ENCODE measurements at places on chromosomes 7 and 10.

GRCh38 chr7:29878081-29878688, 71.9 kb downstream of the WIPF3 start:
- no peak for DNase-seq

DNA sequence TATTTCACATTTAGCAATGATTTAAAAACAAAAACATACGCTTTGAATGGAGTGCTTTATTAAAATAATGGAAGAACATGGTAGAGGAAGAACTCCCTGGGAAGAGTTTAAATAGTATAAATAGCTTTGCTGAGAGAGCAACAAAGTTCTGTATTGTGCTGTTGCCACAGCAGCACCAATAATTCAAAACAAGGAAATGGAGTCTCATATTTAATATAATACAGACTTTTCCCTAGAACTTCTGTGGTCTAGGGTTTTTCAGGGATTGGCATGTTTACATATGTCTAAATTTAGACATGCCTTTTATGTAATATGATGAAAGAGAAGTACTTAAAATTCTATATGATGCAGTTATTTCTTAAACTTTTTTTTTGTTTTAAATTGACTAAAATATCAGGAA, 217.2 kb upstream of the HDAC9 start:
- DNase-seq, result no peak

- DNase-seq, result no peak
These were observed 105.6 kb upstream of the RET start for GRCh38 chr10:42971251-42971599.

GRCh38 chr10:86434656-86435055, 68.1 kb upstream of the GRID1 start:
- no peak for DNase-seq

DNA sequence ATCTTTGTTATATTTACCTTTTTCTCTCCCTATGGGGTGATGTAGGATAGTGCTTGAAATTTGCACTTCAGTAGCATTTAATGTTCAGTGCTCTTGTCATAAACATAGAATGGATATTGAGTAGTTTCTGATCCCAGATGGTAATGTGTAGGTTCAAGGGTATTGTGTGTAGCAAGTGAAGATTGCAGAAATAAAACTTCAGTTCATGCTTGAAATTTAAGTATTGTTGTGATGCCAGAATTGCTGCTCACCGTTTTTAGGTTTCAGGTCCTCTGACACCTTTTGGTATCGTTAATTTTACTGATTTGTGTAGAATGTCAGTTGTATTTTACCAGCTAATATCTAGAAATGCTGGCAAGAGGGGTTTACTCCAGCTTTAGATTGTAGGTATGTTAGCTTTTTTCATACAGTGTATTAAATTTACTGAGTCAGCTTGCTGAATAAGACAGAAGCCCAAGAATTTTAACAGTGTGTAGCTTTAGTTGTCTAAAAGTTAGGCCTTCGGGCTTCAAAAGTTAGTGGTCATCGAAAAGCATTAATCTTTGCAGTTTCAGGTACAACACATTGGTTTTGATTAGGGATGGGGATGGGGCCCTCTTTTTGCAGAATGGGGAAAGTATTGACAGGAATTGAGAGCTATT, 1.9 kb downstream of the PTEN start:
- no peak for DNase-seq

DNA sequence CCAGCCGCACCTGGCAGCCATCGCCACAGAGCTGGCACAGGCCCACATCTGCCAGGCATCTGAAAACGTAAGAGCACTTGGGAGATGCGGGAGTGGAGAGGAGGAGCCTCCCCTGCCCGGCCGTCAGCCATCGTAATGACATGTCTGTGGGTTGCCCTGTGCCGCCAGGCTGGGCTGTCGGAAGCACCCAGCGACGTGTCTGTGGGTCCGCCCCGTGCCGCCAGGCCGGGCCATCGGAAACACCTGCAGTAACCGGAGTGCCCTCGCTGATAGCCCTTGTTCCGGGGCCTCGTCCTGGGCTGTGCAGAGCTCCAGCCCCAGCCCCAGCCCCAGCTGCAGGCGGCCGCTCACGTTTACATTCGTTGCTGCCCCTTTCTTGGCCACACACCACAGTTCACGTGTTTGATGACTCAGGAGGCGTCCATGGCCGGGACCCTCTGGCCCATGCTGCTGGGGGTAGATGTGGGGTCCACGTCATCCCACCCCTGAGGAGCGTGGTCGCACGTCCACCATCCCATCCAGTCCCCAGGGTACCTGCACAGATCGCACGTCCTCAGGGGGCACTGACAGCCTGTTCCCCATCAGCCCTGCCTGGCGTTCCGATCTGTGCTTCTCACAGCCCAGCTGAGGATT, 30.0 kb upstream of the PRKAR1B start:
- no peak for DNase-seq

DNA sequence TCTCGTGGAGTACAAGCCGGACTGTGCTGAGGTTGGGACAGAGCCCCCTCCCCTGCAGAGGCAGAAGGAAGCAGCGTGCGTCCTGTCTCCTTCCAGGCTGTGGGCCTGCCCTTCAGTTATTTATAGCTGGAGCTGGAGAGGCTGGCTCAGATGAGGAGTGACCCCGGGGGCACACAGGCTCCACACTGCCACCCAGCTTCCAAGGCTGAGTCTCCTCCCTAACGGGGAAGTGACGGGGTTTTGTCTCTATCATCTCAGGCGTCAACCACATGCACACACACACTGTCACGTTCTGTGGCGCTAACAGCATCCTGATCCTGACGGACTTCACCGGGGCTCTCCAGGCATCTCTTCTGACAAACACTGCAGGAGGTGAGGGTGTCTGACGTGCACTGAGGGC, 25.4 kb downstream of the AMZ1 start:
- DNase-seq, result peak; percentile 72

DNA sequence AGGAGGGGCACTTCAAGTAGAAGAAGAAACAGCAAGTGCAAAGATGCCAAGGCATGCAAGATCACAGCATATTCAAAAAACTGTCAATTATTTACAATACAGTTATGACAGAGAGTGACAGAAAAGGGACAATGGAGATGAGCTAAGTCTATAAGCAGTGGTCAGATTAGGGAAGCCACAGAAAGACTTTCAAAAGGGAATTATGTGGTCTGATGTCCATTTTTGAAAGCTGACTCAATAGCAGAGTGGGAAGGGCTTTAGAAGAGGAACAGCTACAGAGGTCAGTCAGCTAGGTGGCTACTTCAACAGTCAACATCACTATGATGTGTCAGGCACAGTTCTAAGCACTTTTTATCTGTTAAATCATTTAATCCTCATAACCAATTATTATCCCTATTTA, 45.2 kb upstream of the SPOCK2 start:
- DNase-seq, result no peak

DNA sequence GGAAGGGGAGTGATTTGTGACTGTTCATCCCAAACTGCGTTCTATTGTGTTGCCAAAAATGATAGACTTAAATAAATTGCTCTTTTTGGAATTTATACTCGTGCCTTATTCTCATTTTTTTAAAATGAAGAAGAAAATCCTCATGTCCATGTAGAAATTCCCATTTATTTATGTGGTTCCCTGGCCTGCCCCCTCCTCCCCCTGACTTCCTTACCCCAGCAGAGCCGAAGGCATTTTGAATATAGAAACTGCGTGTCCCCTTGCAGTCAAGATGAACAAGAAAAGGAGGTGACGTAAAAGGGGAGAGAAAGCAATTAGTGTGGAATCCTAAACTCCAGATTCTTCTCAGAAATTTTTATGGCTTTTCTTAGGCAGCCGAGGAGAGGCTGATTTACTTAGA, 126.1 kb downstream of the FAM204A start:
- DNase-seq, result no peak
